Esophagus muscularis mucosa (tissue), 4 donors: ENCODE measurements at places on chromosomes 7 and 10. TPM values are rescaled to one million over a fixed set of nuclear protein-coding genes. Genes with fewer than 3 reads are reported as not detected.

DNA sequence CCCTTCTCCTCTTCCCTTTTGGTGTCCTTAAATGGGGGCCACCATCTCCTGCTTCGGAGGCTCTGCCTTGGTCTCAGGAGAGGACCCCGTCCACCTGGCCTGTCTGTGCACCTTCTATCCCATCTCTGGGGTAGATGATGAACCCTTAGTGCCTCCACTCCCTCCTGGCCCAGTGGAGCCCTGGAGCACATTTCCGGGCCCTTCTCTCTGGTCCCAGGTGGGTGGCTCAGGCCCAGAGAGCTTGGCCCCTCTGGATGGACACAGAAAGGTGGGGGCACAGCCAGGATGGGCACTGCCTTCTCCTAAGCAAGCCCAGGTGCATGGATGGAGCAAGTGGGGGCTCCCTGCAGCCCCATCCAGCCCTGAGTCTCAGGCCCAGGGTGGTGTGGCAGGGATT lies 121.4 kb upstream of the RET start:
- DNase-seq = no peak

AKR1E2 gene
- total RNA-seq = 16.9 TPM

DNA sequence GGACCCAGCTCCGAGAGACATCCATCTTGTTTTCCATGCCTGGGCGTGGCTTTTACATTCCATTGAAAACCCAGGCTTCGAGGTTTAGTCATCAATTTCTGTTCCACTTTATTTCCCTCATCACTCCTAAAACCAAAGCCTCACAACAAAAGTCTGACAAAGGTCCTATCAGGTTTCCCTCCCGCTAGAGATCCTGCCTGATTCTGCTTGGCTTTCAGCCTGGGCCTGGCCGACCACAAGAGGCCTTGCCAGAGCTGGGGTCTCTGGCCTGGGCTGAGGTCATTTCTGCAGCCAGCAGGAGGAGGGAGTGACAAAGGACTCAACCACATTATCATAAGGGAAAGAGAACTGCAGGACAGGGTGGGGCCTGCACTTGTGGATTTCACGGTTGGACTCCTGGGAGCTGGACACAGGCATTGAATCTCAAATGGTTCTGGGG lies 167.0 kb downstream of the FANK1 start:
- no peak for DNase-seq

DNA sequence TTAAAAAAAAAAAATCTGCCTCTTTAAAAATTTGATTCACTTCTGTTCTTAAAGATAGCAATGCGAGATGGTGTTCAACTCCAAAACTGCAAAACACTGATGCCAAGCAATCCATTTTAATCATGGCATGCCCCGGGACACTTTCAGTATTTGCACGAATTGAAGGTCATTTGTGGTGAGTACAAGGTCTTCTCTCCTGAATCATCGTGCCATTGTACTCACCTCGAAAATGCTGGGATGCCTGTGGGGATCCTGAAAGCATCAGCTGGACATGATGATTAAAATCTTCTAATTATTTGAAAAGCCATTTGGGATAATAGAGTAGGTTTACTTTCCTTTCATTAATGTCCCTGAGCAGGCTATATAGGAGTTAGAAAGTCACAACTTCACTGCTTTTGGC lies 125.1 kb upstream of the NRP1 start:
- DNase-seq = no peak
